ENCODE measurements at places on chromosomes 12 and 14.

GRCh38 chr14:100827101-100828021 is 1.4 kb downstream of the MEG3 start:
- DNase-seq, result no peak

DNA sequence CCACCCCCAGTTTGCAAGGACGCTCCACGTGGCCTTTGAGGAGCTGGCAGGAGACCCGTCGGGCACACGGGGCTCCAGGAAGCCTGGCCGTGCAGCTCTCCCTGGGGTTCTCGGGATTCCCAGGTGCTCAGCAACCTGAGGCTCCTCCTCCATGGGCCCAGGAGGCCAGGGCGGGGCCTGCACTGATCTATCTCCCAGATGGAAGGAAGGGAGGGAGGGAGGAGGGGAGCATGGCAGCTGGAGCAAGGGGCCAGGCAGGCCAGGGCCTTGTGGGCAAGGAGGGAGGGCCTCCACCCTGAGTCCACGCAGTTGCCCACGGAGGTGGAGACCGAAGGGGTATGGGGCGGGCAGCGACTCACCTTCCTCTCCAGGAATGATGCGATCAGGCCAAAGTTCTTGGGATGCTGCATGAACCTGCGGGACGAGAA is 127.3 kb downstream of the RFLNA start:
- DNase-seq, result peak; percentile 81

DNA sequence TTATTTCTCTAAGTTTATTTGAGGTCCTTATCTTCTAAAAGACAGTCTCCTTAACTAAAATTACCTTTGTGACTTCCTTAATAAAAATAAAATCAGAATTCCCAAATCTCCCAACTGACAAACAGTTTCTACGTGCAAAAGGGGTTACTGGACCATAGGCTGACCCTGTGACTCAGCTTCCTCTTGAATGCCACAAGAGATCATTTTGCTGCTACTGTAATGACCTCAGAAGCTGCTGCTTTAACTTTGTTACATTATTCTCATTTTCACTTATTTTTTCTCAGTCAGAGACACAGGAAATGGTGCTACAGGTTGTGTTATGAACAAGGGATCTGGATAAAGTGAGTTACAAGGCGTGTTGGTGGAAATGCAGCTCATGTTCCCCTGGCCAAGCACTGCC is 132.2 kb upstream of the TMTC2 start:
- no peak for DNase-seq

DNA sequence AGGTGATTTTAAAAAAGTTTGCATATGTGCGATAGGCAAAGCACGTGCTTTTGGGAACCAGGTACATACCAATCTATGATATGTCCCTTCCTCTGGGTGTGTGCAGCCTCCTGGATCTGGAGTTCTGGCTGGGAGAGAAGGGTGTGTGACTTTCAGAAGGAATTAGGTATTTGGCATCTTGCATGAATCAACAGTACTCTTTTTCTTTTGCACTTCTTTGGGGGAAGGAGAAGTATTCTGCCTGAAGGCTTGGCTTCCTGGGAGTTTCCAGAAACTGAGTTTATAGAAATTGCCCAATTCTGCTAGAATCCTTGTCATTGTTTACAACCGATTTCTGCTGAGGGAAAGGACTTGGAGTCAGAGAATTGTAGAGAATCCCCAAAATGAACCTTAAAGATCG is 2.9 kb upstream of the CLMN start:
- DNase-seq, result no peak

DNA sequence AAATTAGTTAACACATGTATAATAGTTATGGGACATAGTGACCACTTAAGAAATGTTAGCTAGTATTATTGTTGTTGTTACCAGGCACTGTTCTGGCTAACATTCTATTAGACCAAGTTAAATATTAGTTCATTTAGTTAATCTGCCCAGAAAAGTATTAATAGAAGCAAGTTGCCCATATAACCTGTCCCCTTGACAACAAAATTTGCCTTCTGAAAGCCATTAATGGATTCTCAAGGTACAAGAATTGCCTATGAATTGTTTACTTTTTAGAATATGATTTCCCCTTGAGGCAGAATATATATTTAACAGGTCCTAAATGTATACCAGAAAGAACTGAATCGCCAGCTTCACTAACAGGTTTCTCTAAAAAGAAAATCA is 167.3 kb upstream of the TMCC3 start:
- DNase-seq, result no peak

DNA sequence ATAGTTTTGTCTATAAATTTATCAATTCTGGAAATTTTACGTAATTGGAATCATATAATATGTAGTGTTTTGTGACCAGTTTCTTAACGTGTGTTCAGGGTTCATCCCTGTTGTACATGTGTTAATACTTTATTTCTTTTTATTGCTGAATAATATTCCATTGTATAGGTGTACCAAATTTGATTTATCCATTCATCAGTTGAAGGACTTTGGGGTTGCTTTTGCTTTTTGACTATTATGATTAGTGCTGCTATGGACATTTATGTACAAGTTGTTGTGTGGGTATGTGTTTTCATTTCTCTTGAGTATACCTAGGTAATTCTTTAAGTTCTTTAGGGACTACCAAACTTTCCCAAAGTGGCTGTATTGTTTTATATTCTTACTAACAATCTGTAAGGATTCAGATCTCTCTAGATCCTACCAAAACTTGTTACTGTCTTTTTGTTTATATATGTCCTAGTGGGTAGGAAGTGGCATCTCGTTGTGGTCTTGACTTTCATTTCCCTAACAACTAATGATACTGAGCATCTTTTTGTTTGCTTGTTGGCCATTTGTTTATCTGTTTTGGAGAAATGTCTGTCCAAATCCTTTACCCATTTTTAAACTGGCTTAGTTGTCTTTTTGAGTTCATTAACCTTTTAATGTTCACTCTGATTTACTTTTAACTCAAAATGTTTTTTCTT is 14.9 kb downstream of the VRK1 start:
- no peak for DNase-seq

DNA sequence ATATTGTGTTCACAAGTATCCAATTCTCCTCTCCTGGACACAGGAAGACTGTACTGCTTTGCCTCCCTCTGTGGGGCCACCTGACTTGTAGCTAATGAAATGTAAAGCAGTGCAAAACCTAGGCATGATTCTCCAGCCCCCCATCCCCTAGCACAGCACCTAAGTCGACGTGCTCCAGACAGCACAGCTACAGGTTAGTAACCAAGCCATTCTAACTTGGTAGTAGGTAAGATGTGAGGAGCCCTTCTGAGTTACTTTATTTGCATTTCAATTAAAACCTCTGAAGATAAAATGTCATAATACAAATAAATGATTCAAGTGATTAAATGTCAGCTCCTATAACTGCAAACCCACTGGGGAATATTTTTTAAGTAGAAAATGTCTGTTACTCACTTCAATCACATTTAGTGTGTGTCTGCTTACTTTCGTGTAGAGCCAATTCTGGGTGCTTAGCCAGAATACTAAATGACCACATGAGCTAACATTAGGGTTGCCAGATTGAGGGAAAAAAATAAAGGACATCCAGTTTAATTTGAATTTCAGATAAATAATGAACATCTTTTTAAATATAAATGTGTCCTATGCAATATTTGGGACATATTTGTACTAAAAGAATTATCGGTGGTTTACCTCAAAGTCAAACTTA is 64.8 kb upstream of the HIF1A start:
- DNase-seq, result no peak

DNA sequence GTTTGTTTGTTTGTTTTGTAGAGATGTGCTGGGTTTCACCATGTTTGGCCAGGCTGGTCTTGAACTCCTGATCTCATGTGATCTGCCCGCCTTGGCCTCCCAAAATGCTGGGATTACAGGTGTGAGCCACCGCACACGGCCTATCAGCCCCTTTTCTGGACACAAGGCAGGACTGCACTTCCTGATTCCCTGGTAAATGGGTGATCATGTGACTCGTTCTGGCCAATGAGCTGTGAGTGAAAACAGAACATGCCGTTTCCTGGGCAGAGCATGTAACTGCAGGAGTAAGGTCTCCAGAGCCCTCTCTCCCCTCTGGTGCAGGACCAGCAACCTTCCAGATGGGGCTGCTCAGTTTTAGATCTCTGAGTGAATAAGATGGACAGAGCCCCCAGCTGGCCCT is 92.7 kb downstream of the ITPK1 start:
- DNase-seq, result no peak

- peak; percentile 2 for DNase-seq
Measured at GRCh38 chr14:100605706-100606686, 18.8 kb upstream of the BEGAIN start.

DNA sequence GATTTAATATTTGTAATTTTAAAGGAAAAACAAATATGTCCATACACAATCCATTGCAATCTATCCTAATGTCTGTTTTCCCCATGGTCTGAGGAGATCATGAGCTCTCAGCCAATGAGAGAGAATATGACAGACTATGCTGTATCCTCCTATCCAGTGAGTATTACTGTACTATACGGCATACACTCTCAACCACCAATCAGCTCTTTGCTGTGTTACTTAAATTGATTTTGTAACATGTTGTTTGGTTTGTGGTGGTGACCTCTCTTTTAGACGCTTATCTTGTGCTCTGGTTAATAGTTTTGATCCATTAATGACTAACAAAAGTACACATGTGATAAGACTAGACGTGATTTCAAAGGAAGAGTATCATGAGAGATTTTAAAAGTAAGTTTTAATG is 231.5 kb upstream of the FOXN3 start:
- DNase-seq, result peak; percentile 23

DNA sequence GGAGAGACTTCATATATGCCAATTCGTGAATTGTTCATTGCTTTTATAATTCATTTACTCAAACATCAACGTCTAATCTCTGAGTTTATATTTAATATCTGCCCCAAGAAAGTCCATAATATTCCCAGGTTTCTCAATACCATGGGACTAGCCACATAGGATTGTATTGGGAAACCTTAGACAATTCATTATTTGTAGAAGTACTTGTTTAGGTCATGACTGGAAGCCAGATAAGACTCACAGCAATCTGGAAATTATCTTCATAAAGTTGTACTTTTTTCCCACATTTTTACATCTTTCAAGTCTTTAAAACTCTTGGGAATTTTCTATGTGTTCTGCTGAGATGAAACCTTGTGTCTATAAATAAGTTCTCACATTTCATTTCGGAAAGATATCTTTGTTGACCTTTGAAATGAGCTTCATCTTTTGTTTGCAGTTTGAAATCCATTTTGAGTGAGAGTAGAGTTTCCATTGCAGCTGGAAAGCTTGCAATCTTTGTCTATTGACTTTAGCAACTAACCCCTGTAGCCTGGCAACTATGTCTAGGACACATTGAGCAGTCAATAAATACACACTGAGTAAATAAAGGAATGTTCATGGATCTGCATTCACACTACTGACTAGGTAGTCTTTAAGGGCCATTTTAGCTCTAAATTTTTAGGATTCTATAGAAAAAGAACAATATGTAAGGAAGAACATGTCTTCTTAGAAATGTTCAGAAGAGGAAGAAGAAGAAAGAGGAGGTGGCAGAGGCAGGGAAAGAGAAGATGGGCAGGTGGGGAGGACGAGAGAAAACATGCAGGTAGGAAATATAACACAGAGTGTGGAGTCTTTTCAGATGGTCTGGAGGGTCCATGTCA is 154.4 kb downstream of the LRIG3 start:
- peak; percentile 81 for DNase-seq

- DNase-seq, result no peak
Measured at GRCh38 chr14:77489041-77489440, 9.6 kb downstream of the ISM2 start.

GRCh38 chr12:39441963-39442830 is 723 bp downstream of the KIF21A start:
- peak; percentile 58 for DNase-seq

DNA sequence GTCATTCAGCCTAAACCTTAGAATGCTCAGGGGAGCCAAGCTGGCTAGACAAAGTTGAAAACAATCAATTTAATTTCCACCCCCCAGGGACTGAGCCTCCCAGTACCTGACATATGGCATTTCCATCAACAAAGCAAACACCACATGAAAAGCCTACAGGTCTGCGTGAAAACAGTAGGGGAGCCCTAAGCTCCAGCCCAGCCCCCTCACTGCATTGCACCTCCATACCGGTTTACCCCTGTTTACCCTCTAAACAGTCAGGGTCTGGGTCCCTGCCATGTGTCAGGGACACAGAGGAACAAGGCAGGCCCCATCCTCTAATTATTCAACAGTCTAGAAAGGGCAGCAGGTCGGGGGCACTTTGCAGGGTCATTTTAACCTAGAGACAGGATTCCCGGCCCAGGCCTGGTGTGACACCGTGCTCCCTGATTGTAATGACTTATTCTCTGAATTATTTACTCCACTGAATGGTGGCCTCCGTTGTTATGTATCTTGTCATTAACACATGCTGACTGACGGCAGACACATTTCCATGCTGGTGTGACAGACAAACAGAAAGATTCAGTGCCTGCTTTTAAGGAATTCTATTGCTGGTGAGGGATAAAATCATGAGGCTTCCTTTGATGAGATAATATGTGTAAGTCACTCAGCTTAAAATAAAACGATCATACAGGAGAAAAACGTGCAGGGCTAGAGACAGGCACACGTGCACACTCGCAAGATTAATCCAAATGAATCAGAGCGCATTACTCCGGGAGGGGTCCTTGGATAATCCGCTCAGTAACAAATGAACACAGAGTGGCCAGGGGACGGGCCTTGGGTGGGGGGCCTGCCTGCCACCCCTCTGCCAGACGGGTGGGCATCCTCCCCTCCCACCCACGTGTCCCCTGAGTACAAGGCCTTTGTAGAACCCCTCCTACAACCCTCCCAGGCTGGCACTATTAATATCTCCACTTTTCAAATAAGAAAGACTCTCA is 23.2 kb downstream of the CCDC88C start:
- no peak for DNase-seq

DNA sequence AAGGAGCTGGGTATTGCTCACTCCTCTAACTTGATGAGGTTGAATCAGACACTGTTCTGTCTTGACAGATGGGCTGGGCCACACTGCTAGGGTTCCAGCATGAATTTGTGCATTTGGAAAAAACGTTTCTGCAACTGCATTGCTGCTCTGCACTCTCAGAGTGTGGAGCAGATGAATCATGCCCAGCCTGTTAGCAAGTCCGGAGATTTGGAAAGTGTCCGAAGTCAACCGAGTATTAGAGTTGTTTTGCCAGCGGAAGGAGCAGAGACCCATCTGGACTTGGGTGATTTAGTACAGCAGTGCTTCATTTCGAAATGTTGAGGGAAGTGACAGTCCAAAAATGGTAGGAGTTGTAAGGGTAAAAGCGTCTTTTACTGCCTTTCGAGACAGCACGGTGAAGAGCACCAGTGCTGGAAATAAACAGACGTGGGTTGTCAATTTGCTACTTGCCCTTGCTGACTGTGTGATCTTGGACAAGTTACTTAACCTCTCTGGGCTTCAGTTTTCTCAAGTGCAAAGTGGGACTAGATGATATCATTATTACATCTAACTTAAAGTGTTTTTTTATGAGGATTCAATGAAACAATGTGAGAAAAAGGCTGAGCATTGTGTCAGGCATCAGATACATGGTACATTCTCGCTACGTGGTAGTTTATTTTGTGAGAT is 139.5 kb downstream of the CHST11 start:
- no peak for DNase-seq
